Stimulated activated CD4-positive, alpha-beta T cell treated with anti-CD3 and anti-CD28 coated beads, Interleukin-2, amount 100 ng/mL, for 4 hours (primary cell): ENCODE measurements at places on chromosomes 5 and 9.

DNA sequence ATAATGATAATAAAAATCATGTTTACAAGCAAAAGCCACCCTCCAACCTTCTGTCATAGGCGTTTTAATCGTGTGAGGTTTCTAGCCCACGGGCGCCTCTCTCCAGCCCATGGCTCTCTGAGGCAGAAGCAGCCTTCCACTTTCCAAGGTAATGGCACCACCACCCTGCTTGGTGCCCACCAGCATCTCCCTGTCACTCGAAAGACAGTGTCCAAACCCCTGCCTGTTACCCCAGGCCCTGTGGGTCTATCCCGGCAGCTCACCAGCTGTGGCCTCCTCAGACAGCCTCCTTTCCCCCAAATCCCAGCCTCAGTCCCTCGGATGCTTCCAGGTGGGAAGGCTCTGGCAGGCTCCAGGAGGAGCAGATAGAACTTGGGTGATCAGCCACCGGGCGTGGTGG, 123.8 kb upstream of the LPCAT1 start:
- DNase-seq: no peak

DNA sequence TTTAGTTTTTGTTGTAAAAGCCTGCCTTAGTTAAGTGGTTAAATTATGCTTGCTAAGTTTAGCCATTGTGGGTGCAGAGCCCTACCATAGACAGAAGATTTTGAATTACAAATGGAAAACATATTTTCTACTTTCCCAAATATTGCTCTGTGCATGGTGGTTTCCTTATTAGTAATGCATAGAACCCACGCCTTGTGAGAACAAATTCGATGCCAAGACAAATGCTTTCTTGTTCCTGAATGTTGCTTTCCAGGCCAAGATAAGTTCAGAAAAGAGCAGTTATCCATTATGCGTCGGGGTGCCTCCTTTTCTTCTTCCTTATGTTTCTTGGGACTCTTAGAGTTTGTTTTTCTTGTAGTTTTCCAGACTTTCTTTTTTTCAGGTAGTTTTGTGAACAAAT, 31.0 kb upstream of the GARNL3 start:
- no peak for DNase-seq

DNA sequence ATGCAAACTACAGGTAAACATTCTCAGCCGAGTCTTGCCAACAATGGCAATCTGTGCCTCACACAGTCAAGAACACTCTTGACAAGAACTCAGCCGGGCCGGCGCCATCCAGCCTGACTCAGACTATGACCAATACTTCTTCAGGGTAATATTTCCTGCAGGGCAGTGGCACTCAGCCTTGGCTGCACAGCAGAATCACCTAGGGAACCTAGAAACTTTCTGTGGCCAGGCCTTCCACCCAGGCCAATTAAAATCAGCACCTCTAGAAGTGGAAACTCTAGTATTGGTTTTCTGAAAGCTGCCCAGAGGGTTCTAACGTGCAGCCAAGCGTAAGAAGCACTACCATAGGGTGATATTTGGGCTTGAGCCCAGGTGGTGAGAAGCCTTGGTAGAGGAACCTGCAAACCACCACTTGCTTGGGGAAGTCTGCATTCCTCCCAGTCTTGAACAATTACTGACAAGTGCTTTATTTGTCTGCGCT, 120.6 kb downstream of the TTLL11 start:
- DNase-seq: no peak

- peak; percentile 32 for DNase-seq
These were observed 1.2 kb downstream of the MIER3 start for GRCh38 chr5:56950626-56951125.

DNA sequence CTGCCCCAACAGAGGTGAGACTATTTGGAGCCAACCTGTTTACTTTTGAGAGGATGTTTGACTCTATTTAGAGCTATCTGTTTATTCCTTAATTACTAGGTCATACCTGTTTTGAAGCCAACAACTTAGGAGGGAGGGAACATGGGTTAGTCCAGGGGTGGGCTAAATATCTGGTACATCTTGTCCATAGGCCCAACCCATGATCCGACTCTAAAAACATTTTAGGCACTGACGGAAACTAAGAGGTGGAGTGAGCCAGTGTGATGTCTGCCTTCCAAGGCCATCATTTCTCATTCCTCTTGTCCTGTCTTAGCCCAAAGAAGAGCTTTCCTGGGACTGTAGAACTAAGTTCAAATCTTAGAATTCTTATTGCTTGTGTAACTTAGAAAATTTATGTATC, 8.4 kb downstream of the SPINK5 start:
- DNase-seq: no peak

- peak; percentile 36 for DNase-seq
These were observed 12.5 kb upstream of the CTSL start for GRCh38 chr9:87713278-87713987.

- no peak for DNase-seq
These were observed 414.3 kb downstream of the ANXA1 start for GRCh38 chr9:73565833-73566465.

DNA sequence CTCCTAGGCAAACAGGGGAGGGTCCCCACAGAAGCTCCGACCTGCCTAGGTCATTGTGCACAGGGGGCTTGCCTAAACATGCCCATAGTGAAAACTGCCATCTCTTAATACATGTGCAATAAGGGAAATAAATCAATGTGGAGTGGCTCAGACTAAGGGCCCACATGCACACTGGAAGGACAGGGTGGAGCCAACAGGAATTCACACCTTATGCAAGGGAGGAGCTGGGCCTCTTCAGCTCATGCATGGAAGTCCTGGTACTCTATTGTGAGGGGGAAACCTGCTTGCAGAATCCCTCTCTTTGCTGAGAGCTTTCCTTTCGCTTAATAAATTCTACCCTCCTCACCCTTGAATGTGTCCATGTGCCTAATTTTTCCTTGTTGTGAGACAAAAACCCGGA, 815.8 kb downstream of the EFNA5 start:
- no peak for DNase-seq

GRCh38 chr9:5951686-5952211, 61.1 kb downstream of the MLANA start:
- DNase-seq: no peak

DNA sequence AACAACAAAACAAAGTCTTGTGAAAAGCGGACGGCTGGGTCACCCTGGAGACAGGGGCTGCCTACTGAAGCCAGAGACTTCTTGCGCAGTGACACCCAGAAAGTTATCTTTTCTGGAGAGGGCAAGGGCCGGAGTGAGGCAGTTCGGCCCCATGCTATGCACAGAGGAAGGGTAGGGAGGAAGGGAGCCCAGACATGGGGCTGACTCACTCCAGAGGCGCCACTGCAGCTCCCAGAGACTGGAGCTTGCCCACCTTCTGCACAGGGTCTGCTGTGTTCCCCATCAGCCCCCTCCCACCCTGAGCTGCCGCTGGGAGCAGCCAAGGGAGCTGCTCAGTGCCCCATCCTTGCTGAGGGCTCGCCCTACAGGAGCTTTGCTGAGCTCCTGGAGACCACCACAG, 13.3 kb downstream of the SLC6A3 start:
- DNase-seq: no peak

DNA sequence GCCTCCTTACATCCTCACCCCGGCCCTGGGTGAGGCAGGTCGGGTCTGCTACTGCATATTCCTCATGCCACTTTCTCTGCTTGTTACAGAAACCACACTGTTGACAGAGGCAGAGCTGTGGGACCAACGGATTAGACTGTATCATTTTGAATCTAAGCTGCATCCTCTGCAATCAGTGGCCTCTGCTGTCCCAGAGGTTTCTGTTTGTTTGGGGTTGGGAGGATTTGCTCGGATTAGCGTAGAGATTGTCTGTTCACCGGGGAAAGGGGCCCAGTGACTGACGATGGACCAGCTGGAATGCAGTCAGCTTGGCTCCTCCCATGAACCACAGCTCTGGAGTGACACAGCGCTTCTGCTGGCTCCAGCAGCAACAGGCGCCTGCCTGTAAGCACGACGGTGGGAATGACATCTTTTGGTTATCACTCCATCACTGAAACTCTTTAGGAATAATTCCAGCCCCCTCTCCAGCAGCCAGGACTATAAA, 37.3 kb upstream of the ADRA1B start:
- no peak for DNase-seq

- no peak for DNase-seq
These were observed 721 bp downstream of the GIN1 start for GRCh38 chr5:103119070-103119764.
